ENCODE measurements at places on chromosomes 3 and 15.

GRCh38 chr15:71239592-71240364 is 124.5 kb downstream of the THSD4 start:
- DNase-seq, result no peak

DNA sequence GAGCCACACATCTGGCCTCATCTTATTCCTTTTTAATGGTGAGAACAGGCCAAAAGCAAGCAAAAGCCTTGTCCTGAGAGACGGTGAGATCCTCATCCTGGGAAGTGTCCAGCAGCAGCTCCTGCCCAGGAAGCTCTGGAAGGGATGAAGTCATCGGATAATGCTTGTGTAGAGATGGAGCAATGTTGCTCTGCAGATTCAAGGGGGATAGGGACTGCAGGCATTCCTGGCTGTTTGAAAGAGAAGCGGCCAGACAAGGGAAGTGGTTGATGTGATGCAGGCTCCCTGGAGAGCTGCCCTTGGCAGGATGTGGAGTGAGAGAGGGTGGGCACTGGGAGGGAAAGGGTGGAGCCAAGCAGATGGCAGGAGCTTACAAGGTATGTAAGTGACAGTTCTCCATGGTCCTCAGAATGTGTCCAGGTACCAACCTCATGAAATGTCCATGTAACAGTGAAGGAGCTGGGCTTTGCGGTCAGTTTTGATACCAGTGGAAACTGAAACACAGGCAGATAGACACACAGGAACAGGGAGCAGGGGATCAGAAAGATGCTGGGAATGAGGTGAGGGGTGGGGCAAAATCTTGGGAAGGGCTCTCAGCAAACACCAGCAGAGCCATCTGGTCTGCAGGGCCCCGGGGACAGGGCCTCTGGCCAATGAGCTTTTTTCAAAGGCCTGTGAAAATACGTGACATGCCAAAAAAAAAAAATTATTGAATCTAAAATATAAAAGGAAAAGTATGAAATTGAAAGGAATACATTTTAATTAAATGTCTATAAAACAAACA is 32.2 kb upstream of the LACTB start:
- peak; percentile 83 for DNase-seq

GRCh38 chr15:73854265-73854664 is 19.1 kb upstream of the TBC1D21 start:
- no peak for DNase-seq

GRCh38 chr3:12395349-12396012 is 88.8 kb upstream of the TSEN2 start:
- no peak for DNase-seq

- no peak for DNase-seq
These were observed 4.9 kb upstream of the TJP1 start for GRCh38 chr15:29826908-29827820.

DNA sequence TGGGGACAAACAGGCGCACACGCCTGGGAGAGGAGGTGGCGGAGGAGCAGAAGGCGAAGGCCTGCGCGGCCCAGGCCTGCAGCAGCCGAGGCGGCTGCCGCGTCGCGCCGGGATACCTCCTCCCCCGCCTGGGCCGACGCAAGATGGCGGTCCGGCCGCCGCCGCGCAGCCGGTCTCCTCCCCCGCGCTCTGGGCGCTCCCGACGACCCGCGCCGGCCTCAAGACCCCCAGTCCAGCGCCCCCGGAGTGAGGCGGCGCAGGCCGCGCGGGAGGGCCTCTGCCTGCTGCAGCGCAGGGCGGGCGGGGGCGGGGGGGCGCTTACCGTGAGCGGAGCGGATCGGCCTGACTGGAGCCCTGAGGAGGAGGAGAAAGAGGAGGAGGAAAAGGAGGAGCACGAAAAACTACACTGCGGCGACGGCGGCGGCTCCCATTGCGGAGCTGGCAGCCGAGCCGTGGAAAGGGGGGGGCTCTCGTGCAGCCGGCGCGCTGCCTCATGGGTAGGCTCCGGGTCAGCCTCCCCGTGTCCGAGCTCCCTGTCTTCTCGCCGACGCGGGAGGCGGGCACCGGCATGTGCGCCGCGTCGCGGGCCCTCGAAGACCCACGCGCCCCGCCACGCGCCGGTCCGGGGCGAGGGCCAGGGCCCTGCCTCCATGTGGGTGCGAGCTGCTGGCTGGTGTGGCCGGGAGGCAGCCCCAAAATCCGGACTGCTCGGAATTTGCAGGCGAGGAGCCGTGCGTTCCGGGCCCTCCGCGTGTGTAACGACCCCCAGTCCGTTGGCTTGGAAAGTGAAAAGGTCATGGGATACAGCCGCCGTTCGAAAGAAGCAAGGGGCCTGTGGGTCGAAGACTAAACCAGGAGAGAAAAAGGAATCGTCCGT is at the start of gene ZNF280D:
ZNF280D (minus strand) TSS at position 374 of the 877 bp plus-strand sequence. CDS start 26,400 bp downstream, outside the sequence.
- peak; percentile 74 for DNase-seq

DNA sequence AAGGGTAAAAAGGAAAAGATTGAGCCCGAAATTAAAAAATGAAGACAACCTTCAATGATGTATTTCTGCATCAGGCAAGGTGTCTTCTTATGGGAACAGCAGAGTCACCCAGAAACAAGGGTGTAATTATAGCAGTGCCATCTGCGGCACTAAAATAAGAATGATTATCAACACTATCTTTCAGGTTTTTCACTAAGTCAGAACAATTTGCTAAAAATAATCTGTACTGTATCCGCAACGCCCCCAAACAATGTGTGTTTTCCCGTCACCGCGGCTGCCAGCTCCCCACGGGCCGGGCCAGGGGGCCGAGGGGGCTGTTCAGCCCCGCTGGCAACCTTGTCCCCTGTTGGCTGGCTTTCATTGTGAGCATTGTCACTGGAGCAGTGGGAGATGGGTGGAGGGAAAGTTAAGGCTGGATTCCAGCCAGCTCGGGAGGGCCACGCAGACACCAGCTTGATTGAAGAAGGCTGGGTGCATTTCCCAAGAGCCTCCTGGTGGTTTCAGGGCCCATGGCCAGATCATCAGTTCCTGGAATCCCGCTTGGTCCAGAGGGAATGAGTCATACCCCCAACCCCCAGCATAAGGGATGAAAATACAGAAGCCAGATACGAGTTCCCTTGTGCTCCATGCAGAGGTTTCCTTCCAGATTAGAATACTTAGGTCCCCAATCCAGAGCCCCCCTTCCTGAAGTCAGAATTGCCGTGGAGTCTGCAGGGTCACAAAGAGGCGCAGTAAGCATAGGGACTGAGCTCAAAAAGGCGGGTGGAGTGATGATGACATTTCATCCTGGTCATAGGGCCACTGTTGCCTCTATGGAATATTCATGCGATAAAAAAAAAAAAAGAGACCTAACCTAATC is 90.2 kb upstream of the KLF13 start:
- peak; percentile 96 for DNase-seq

- DNase-seq, result no peak
These were observed 7.9 kb upstream of the SPPL2A start for GRCh38 chr15:50773389-50773788.
